ENCODE measurements at places on chromosomes 2 and 18.

DNA sequence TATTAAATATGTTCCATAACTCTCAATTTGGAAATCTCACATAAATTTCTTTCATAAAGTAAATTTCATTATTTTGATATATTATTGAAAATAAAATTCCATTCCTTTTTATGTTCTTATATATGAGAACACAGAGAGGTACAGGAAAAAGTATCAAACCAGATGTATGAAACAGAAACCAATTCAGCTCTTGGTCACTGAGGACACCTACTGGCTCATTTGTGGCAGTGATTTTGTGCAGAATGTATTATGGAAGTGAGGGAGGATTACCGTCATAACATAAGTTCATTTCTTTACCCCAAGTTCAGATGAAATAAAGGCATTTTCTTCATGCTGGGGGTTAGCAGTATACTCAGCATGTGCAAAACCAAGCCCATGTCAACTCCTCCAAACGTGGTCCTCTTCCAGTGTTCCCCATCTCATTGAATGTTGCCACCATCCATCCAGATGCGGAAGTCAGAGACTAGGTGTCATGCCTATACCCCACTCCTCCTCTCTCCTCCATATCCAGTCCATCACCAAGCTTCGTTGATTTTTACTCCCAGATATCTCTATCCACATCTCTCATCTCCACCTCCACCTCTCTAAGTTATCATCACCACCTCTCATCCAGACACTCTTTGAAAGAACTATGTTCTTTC lies 41.7 kb upstream of the MALL start:
- peak; percentile 72 for DNase-seq

DNA sequence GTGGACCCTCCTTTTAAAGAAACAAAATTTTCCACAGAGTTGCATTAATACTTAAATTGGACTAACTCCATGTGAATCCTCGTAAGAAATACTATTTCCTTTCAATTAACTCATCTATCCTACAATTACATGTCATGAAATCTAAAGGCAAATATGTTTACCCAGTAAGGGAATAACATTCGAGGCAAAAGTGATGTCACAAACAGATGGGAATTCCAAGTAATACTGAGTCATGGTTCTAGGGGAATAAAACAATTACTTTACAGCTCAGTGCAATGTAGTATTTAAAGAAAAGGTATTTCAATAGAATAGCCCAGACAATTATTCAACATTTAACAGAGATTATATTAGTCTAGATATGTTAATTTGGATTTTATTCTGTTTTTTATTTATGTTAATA lies 205.8 kb downstream of the ZNF385B start:
- DNase-seq, result no peak

- peak; percentile 3 for DNase-seq
Measured at GRCh38 chr2:182717416-182717815, 1.4 kb downstream of the DNAJC10 start.

DNA sequence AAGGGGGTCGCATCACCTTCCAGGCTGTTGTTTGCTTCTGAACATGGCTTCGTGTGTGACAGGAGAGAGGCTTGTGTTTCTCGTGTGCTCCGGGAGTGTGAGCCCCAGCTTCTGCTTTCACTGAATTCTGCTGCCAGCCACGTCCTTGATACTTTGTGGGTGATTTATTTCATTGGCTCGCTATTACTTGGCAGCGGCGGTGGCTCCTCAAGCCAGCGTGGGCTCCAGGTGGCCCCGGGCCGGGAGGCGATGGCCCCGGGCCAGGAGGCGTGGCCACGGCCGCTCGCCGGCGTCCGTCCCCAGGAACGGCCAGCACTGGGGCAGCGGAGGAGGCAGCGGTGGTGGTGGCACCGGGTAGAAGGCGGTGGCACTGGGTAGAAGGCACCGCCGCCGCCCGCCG lies 63.1 kb downstream of the NAPG start:
- DNase-seq, result no peak

DNA sequence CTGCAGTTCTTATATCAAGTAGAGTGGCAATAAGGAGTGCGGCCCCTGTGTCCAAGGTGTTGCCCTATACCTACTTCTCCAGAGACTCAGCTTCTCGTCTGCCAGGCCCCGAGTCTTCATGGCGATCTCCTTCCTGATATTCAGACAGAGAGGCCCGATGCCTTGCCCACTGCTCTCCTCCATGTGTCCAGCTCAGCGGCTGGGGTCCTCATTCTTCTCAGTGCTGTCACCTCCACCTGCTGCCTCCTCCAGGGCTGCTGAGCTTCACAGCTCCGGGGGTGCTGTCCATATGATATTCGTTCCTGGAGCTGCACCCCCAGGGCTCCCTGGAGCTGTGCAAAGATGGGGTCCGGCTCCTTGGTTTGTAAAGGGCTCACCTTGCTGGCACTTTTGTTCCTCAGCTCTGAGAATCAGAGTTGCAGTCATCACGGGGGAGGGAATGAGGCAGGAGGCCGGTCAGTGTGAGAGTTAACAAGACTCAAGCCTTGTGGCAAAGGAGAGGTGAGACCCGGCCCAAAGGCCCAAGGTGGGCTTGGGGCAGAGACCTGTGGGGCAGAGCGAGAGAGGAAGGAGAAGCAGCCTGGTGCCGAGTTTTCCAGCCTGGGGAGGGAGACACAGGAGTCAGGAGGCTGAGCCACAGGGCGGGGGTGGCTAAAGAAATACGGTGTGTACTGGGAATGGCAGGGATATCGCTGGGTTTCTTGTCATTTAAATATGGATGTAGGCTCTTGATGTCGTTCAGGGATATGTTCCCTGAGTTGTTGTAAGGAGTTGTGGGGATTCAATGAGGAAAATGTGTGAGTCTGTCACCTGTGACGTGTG lies 120.6 kb downstream of the CTIF start:
- no peak for DNase-seq

DNA sequence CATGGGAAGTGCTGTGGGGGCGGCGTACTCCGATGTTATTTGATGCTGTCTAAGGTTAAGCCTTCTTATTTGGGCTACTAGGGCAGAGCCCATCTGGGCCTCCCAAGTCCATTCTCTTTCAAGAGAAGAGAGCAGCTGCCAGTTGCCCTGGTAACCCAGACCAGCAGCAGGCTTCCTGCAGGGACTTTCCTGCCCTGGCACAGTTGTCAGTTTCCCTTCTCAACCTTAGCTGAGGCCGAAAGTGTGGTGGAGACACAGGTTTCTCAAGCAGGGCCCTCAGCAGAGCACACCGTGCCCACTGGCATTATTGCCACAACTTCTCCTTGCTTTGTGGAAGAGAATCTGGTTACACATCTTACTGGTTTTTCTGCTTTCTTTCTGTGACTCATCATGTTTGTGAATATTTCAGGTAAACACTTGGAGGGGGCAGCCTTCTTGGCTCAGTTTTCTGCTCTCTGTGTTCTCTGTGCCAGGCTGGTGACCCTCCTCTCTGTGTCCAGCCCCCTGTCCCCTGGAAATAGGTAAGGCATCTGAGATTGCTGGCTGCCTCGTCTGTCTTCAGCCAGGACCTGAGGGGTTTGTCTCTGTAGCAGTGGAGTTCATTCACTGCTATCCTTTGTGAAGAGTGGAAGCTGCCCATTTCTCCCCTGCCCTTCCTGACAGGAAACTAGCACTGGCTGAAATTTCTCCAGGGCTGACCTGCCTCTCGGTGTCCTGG lies 111.0 kb downstream of the B3GNT2 start:
- DNase-seq, result peak; percentile 54
